SJSA1 (cell line): ENCODE measurements at places on chromosomes 2 and 18.

GRCh38 chr2:20050646-20051531 is 539 bp downstream of the LAPTM4A start:
- peak; percentile 65 for DNase-seq

DNA sequence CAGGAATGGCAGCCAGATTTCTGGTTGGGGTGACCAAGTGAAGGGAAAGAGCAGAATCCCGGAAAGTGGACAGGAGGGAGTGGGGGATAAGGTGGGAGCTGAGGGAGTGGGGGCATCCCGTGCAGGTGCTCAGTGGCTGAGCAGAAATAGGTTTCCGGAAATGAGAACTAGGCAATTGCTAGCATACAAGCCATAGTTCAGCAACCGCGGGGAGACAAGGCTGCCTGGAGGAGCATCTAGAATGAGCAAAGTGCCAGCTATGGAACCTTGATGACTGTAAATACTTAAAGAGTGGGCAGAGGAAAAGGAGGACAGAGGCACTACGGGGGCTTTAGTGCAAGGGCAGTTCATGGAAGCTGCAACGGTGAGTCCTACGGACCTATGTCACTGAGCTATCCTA is 220.2 kb downstream of the BCL11A start:
- DNase-seq: peak; percentile 19

DNA sequence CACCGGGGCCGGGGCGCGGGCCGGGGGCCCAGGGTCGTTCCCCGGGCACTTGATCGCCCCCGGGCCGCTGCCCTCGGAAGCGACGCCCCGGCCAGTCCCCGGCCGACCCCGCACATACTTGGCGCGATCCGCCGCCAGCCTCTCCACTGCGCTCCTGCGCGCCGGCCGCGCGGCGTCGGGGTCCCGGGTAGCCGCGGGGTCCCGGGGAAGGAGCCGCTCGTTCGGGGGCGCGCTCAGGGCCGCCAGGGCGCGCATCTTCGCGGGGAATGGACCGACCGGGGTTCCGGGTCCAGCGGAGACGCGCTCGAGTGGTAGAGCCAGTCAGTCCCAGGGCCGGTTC is 204 bp downstream of the FAM110C start:
- no peak for DNase-seq

GRCh38 chr18:21894619-21895367 is 154.2 kb downstream of the MIB1 start:
- DNase-seq: no peak

DNA sequence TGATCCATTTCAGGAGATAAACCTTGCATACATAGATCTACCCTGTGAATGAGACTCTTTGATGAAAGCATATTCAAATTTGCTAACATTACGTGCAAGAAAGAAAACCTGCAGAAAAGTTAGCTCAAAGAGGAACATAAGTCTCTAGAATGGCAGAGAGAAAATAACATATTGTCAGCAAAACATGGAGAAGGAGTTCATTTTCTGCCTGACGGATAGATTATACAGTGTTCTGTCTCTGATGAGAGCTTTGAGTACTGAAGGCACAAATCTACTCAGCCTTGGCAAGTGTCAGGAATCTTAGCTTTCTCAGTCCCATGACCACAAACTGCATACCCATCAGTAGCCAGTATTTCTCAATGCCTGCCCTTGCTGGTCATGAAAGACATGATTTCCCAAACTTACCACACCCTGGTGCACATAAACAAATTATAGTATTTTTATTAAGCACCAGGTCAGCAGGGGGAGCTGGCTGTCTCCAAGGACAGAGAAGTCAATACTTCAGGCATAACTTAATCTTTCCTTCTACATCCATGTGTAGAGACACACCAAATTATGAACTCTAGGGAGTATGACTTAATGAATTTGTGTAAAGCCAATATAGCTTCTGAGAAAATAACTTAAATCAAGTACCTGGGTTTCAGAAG is 401.2 kb upstream of the SOX11 start:
- no peak for DNase-seq

GRCh38 chr2:47174733-47175361 is 19.7 kb upstream of the STPG4 start:
- DNase-seq: peak; percentile 48

- DNase-seq: no peak
These were observed 40.3 kb downstream of the RRM2 start for GRCh38 chr2:10162586-10163497.

- no peak for DNase-seq
These were observed 100.1 kb upstream of the TLK1 start for GRCh38 chr2:171260471-171261424.

- no peak for DNase-seq
These were observed 374.3 kb upstream of the MC4R start for GRCh38 chr18:60746919-60747318.

DNA sequence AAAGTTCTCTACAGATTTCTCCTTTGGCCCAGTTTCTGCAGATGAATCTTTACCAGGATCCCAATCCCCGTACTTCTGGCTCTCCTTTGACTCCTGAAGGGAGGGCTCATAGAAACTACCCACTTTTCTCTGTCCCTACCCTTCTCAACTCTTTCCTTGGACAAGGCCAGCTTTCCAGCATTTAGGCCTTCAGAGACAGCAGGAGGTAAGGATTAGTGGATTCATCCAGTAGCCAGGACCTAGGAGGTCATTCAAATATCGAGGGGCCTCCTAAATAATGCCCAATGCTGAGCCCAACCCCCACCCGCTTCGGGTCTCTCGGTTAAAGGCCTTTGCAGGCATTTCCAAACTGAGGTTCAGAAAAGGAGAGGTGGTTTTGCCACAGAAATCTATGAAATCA is 4.8 kb upstream of the ZNF532 start:
- no peak for DNase-seq

GRCh38 chr2:11669454-11670291 is at the start of gene NTSR2:
TSS of gene NTSR2 (minus strand) at chr2:11670195. CDS start at chr2:11670129, 66 bp downstream.
- DNase-seq: no peak

DNA sequence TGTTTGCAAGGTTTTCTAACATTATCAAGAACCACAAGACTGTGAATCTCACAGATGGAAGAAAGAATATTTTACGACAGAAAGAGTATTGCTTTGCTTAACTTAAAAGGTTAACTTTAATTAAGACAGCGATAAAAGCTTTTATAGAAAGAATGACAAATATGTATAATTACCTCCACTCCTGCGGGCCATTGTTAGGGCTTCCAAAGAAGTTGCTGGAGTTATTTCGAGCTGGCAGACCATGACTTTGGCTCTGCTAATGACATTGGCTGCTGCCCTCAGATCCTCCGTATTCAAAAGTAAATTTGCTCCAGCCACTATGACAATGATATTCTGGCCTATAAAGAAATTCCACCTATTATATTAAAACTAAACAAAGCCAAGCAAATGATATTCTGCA is 47.3 kb downstream of the RBKS start:
- DNase-seq: no peak

GRCh38 chr2:219488149-219488843 is 10.4 kb upstream of the GMPPA start:
- DNase-seq: no peak

DNA sequence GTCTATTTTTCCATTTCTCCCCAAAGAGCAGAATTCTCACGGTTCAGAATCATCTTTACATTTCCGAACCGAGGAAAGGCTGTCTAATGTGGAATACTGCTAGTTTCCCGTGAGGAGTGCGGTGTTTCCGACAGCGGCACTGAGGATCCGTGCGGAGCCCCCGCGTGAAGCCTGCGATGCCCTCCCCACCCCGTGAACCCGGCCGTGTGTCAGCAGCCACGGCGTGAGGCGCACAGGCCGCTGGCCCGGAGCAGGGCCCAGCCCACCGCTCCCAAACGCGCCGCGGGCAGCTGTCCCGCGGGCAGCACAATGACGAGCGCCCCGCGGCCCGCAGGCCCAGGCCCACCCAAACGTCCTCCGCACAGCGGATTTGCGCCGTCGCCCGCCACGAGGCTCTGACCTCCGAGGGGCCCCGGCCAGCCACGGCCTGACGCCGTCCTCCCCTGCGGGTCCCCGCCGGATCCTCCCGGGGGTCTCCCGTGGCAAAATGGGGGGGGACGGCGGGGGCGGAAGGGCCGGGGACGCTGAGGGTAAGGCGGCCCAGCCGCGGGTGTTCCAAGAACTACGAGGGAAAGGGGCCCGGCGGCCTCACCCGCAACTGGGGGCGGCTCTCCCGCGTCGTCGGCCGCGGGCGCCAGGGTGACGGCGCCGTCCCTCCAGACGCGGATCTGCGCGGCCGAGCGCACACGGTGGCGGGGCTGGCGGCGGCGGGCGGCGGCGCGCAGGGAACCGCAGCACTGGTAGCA is 796 bp downstream of the SPIRE1 start:
- DNase-seq: peak; percentile 53

DNA sequence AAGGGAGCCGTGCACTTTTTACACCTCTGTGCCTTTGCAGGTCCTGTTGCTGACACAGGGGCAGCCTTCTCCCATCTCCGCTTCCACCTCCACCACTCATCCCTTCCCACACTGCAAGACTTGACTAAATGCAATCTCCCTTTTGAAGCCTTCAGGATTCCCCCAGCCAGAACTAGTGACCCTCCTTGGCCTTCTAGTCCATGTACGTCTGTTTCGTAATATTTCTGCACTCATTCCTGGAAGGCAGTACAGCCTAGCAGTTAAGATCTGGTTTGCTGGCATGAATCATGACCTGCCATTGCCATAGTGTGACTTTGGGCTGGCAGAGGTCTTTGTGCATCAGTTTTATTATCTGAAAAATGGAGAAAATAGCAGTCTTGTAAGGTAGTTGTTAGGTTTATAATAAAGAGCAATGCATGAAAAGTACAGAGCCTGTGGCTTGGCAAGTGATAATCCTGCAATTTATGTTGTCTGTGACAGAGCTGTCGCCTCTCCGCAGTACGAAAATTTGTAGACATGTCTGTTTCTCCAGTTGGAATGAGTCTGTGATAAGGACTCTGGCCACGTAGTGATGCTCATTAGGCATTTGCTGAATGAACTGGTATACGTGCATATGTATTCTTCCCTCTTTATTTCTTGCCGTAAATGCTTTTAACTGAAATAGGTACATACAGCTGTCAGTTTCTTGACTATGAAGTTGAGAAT is 36.7 kb downstream of the NCK2 start:
- no peak for DNase-seq

DNA sequence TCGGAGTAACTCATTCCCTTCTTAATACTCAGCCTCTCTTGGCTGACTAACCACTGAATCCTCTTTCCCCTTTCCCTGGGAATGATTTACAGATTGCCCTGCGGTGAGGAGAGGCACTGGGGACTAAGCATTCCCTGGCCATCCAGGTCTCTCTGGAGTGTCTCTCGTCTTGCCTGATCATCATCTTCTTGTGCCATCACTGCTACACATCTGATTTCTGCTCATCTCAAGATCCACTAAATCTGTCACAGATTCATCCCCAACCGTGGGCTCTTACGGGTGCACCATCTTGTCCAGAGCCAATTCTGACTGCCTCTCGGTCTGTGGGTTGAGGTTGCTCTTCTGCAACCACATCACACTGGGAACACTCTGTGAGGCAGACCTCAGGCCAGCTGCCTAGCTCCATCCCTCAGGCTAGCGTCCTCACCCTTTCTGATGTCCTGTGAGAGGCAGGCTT is 12.0 kb downstream of the SFTPB start:
- no peak for DNase-seq

- no peak for DNase-seq
These were observed 478.5 kb downstream of the MBD2 start for GRCh38 chr18:53745986-53746385.

GRCh38 chr2:14451312-14451711 is 181.2 kb upstream of the LRATD1 start:
- DNase-seq: no peak

DNA sequence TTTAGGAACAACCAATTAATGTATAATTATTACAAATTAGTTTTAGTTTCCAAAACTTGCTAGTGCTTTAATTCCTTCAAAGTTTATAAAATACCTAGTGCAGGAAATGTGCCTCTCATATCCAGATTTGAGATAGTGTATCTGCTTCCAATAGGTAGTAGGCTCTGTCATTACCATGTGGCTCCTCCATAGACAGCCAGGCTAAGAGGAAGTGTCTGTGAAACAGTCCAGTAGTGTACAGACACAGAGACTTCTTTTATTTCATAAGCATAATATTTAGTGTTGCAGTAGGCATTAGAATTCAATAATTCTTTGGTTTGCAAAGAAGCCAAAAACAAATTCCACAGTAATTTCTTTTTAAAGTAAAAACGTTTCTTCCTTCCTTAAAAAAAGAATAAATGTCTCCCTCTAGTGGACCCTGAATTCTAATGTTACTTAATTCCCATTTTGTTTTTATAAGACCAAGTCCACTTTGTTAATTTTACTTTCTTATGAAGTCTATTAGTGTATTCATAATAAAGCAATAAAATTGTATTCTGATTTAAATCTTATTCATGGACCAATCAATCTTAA is 101.2 kb downstream of the NEB start:
- DNase-seq: no peak

- peak; percentile 59 for DNase-seq
These were observed 80.2 kb downstream of the SMAD4 start for GRCh38 chr18:51110073-51110797.

DNA sequence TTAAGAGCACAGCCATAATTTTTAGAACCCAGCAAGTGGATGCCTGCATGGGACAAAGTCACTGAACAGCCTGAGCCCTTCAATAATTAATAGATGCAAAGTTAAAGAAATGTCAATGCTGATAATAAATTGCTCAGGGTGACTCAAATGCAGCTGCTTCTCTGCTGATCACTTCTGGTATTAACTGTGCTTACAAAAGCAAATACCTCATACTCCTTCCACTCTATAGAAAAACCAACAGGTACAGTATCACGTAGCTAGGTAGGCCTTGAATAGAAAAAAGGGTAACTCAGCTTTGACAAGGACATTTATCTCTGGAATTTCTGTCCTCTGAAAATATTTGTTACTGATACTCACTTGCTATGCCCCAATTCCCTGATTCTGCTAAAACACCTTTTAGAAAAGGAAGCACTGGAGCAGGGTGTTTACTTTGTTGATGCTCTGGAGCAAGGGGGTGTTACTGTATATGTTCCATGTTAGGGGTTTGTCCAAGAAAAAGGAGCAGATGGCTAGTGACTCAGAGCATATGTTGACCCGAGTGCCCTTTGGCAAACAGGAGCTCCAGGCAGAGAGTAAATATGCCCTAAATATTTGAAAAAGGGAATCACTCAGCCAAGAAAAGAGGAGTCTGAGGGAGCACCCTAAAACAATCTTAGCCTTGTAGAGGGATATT is 59.1 kb upstream of the RTN4 start:
- peak; percentile 39 for DNase-seq

- DNase-seq: no peak
These were observed 130.2 kb downstream of the DNAH6 start for GRCh38 chr2:84646514-84646913.

DNA sequence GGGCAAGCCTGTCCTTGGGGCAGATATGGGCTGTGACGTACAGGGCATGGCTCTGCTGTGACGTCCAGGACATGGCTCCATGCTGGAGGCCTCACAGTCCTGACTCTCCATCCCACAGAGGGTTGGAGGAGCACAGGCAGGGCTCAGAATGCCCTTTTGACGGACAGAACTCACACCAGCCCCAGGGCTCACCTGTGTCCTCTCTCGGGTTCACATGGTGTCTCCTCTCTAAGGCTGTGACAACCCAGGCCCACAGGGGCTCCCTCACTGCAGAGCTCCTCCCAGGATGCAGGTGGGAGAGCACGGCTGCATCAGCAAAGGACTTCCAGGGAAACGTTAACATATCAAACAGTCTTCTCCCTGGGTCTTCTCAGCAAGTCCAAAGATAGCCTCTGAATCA is 133.8 kb downstream of the EIPR1 start:
- DNase-seq: no peak
